ENCODE measurements at places on chromosomes 2 and 18.

DNA sequence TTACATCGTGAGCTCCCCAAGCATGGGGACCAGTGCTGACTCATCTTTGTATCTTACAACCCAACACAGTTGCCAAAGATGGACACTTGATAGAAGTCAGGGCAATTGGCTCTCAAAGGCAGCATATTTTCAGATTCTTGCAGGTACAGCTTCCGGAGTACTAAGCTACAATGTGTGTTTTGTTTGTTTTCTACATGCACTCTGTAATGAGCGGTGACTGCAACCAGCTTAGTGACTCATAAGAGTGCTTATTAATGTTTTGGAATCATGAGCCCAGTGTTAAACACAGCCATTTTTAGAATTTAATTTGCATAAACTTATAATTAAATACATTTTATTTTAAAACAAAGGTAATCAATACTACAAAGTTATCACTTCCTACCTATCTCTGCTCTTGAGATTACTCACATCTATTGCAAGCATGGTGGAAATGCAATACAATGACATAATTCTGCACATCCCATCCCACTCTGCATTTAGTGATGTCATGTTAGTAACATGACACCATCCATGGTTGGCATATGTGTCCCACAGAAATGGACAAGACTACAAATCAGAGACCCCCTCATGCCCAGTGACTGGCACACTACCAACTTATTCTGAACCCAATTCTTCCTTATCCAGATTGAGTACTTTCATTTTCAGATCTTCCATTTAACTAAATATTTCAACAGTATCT lies 399.8 kb upstream of the ST6GAL2 start:
- DNase-seq = no peak

- no peak for DNase-seq
Observed at GRCh38 chr2:218746960-218747359, 35.0 kb upstream of the CYP27A1 start.

- no peak for DNase-seq
Observed at GRCh38 chr18:47389210-47389609, 137.8 kb upstream of the SKOR2 start.

GRCh38 chr2:54962935-54963440 lies 87.3 kb downstream of the RTN4 start:
- DNase-seq = no peak

DNA sequence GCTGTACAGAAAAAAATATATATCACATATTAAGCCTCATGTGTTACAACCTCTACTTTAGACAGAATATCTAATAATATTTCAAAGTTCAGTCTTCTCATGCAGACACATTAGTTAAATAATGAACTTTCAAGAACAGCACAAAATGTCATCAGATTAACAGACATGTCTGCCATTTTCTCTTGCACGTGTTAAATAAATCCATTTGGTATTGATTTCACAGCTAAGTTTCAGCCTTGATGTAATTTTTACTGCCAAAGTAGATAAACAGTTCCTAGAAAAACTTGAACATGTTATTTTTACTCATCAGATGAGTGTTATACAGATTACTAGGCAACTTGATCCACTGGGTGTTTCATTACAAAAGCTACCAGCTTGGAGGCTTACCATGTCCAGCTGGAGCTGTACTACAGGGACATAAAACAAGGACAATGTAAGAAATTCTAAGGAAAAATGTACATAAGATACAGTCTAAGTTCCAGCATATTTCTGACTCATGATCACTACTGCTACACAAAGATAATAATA lies 290.7 kb upstream of the DDX18 start:
- no peak for DNase-seq

- peak; percentile 26 for DNase-seq
Observed at GRCh38 chr2:151260573-151261230, 961 bp downstream of the RBM43 start.

DNA sequence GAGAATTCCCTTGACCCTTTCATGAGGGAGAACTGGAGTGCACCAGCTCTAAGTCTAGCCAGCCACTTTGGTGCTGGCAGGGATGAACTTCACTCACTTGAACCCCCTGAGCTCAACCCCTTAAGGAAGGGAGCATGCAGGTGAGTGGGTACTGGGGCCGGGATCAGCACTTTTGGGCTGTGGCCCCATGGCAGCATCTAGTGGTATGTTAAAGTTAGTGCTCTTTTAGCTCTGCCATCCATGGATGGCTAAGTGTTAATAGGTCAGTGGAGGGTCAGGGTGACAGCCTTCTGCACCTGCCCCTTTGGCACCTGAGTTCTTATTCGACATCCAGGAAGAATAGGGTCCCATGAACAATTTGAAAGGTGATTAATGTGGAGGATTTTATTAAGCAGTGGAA lies 689.0 kb upstream of the FSHR start:
- DNase-seq = no peak

DNA sequence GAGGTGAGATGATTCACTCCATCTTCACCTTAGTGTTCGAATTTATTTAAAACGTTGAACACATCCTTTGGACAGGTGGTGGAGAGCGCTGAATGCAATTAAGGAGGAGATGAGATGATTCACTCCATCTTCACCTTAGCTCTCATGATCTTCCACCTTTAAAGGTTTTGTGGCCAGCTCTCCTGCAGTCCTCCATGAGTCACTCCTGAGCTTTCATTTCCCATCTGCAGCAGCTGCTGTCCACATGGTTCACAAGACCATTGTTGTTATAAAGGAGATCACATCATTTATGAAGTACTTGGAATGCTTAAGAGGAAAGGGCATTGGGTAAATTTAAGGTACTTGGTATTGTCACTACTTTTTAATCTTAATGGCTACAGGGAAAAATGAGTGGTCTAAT lies 298.5 kb downstream of the PAX3 start:
- DNase-seq = peak; percentile 77

DNA sequence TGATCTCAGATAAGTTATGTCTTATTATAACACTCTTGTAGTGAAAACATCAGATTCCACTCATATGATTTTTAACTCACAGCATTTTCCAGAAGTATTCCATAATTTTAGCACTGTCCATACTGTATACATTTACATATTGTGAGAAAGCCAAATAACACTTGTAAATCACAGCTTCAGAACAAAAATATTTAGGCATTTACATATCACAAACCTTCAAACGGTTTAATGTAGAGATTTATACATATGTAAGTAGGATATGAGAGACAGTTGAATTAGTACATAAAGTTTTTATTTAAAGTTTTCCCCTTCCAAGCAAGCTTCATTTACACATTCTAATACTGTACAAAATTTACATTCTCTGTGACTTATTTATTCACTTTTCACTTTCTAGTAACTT lies 100.4 kb downstream of the KLHL14 start:
- DNase-seq = no peak

GRCh38 chr2:213751446-213751845 lies 467.2 kb downstream of the SPAG16 start:
- no peak for DNase-seq

GRCh38 chr18:13463526-13464210 lies 245.1 kb downstream of the LDLRAD4 start:
- no peak for DNase-seq

- DNase-seq = no peak
Observed at GRCh38 chr2:3536682-3537632, 17.6 kb upstream of the ADI1 start.

- no peak for DNase-seq
Observed at GRCh38 chr18:73636355-73636754, 511.3 kb downstream of the FBXO15 start.

- no peak for DNase-seq
Observed at GRCh38 chr2:23711979-23712755, 214.8 kb downstream of the ATAD2B start.

DNA sequence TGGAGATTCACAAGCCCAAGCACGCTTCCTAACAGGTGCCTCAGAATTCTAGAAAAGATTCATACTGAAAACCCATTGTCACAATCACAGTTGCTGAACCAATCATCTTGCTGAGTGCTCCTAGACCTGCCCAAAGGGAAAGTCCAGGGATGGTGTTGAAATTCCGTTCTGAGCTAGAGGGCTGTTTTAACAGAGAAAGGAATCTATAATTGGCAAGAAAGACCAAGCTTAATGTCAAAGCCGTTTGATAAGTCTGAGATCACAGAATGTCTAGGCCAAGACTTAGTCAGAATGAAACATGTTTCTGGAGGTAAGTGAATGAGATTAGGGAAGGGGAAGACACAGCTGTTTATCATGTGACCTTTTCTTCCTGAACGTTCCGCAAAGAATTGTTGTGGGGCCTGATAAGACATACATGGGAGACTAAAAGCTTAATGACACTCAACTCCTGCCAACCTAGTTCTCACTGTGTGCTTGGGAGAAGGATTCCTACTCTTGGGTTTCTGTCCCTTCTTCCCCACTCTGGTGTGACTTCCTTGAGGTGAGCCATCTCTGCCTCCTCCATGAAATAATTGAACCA lies 27.5 kb downstream of the PMAIP1 start:
- DNase-seq = no peak

DNA sequence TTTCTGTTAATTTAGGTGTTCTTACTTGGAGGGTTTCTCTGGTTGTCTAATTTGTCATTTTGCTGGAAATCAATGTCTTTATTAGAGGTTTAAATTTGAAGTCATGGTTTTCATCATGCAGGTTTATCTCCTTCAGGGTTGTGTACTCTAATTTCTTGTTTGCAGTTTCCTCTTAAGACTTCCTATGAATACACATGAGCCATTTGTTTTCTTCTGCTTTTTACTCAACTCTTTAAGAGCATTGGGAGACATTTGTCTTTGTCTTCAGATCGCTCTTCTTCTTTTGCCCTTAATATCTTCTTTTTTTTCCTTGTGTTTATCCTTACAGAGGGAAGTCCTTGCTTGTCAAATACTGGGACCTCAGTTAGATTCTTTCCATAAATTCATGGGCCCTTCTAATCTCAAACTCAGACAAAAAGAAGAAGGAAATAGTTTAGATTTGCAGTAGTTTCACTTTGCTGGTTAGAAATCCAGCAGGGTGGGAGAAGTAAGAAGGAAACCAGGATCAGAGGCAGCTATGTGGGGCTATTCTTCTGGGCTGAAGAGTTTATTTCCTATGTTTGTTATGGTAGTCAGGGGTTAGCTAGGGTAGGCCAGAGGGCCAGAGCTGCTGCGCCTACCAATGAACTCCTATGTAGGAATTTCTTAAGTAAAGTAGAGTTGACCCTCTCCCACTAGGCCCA lies 176.6 kb downstream of the DYSF start:
- no peak for DNase-seq

DNA sequence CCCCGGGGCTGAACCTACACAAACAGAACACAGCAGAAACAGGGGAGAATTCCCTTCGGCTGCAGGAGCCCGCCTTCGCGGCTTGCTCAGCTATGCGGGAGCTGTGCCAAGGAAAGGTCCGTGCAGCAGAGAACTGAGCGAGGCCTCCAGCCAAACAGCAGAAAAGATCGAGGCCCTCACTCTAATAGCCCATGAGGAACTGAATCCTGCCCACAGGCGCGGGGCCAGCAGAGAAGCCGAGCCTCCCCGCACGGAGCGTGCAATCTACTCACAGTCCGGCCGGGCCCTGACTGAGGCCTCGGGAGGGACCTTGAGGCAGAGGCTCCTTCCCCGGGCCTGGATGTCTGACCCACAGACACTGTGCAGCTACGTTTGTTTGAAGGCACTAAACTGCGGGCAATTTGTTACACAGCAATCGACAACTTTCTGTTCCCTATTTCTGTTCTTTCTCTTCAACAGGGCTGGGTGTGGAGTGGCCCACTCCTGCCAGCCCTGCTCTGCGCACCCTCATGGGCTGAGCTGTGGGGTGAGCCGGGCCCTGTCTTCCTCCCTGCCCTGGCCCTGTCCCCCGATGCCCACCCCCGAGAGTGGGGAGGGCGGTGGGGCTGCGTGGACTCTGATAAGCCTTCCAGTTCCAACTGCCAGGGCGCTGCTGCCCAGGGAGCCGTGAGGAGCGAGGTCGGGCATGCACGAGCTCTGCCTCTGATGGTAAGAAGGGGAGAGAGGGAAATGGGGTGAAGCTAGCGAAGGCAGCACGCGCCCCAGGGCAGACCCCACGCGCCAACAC lies 13.7 kb downstream of the HES6 start:
- no peak for DNase-seq

GRCh38 chr2:173049831-173050230 lies 25.8 kb upstream of the MAP3K20 start:
- DNase-seq = no peak

- DNase-seq = peak; percentile 11
Observed at GRCh38 chr2:121197369-121198091, 87.5 kb downstream of the TFCP2L1 start.

DNA sequence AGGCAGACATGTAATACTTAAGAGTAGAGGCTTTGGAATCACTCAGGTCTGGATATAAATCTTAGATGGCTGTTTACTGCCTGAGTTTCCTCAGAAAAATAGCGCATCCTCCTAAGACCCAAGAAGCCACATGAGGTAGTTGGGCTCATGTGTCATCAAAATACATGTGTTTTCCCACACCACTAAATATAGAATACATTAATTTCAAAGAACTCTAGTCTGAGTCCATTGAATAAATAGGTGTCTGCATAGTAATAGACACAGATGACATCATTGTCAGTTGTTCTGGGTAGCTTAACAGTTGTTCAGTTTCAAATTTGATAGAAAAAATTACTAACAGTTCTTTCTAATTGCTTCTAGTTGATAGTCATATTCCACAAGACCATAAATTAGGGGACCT lies 9.6 kb downstream of the PPP1R1C start:
- no peak for DNase-seq

GRCh38 chr2:137924019-137924418 lies 40.3 kb upstream of the HNMT start:
- DNase-seq = no peak

DNA sequence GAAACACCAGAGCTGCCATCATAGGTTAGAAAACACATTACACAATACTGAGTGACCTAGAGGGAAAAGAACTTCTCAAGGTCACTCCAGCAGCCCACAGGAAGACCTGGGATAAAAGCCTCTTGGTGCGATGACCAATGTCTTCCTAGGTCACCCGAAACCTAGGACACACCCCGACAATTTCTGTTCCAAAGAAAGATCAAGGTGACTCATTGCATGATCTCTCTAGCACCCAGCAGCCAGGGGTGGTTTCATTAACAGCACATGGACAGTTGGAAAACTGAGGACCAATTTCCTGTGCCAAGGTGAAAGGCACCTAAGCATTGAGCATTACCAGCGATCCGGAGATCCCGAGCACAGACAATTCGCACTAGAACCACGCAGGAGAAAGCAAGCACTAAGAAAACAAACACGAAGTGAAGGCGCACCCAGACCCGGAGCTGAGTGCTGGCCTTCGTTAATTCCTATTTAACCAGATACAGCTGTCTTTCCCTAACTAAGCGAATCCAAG lies 1.5 kb downstream of the CACNB4 start:
- DNase-seq = no peak

GRCh38 chr2:230749111-230749510 lies 36.5 kb downstream of the CAB39 start:
- DNase-seq = no peak

- DNase-seq = no peak
Observed at GRCh38 chr2:189709501-189710221, 35.2 kb downstream of the ANKAR start.
